Gastroesophageal sphincter (tissue), 4 donors: ENCODE measurements at places on chromosomes 2 and 18.

GRCh38 chr2:50956886-50957285 is 75.0 kb downstream of the NRXN1 start:
- ATAC-seq, result no peak

- ATAC-seq, result no peak
These were observed 252.1 kb downstream of the SLC8A1 start for GRCh38 chr2:40199771-40200170.

DNA sequence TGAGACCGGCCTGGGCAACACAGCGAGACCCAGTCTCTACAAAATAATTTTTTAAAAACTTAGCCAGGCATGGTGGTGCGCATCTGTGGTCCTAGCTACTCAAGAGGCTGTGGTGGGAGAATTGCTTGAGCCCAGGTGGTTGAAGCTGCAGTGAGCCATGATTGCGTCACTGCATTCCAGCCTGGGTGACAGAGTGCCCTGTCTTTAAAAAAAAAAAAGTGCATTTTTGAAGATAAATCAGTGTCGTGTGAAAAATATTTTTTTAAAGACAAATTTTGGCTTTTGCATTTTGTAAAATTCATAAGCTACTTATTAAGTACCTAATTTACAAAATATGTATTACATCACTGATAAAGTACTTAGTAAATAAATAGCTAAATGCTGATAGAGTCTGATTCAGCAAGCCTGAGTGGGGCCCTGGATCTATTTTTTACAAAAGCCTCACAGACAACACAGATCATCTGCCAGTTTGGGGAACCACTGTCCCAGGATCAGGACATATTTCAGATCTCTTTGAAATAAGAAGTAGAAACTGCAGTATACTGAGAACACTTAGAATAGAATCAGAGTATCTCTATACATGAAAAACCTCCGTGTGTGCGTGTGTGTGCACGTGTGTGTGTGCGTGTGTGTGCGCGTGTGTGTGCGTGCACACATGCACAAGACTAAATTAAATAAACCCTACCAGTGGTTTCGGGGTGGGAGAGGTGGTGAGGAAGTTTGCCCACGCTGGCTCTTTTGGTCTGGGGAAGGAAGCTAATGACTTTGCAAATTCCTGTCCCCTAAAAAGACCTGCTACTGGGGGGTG is 61.6 kb downstream of the AAK1 start:
- ATAC-seq, result no peak

DNA sequence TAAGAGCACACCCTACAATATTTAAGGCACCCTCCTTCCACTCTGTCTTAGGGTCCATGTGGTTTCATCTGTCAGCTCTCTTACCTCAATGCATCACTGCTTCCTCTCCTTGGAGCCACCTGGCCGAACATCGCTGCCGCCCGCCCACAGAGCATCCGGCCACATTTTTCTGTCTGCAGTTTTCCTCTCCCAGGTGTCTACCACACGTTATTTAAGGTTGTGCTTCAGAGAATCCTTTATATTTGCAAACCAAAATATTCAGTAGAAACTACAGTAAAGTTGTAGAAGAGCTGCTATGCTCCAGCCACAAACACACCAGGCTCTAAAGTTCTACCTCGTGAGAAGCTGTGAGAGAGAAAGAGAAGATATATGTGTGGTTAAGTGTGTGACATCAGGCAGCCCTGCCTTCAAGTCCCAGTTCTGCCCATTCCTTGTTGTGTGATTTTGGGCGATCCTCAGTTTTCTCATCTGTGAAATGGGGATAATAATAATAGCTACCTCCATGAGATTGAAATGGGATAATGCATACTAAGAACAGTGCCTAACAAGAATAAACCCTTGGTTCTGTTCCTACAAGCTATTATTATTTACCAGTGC is 4.9 kb upstream of the STK17B start:
- no peak for ATAC-seq

GRCh38 chr2:161576421-161576820 is 47.8 kb upstream of the SLC4A10 start:
- no peak for ATAC-seq
